ENCODE measurements at places on chromosomes 16 and 17. TPM values are rescaled to one million over a fixed set of nuclear protein-coding genes. Genes with fewer than 3 reads are reported as not detected.

GRCh38 chr17:43393944-43394482, 4.8 kb upstream of the ARL4D start:
- DNase-seq, result peak; percentile 89

NEUROD2 gene
- total RNA-seq, result not detected

GRCh38 chr16:60137891-60138290, 1403.8 kb upstream of the GOT2 start:
- no peak for DNase-seq

DNA sequence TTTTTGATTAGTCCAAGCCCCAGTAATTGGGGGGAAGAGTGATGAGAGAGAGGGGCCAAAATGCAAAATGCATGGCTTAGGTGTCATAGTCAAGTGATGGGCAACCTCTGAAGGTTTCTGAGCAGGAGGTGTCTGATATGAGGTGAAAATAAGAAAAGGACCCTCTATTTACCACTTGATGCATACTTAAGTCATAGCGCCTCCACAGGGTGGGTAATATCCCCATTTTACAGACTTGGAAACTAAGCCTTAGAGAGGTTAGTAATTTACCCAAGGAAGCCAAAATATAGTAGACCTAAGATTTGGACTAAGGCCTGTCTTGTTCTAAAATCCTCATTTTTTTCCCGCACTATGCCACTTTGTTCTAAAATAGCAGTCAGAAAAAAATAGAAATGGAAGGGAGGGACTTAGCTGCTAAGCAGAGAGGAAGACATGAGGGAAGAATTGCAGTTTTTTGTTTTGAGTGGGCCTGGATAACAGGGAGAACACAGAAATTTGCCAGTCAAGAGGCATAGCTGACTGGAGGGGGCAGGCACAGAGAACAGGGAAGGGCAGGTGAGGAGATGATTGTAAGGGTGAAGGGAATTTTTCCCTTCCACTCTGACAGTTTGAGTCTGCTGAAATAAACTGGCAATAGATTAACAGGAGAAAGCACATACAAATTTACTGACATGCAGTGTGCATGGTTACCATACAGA, 2.3 kb upstream of the GRB2 start:
- no peak for DNase-seq

DNA sequence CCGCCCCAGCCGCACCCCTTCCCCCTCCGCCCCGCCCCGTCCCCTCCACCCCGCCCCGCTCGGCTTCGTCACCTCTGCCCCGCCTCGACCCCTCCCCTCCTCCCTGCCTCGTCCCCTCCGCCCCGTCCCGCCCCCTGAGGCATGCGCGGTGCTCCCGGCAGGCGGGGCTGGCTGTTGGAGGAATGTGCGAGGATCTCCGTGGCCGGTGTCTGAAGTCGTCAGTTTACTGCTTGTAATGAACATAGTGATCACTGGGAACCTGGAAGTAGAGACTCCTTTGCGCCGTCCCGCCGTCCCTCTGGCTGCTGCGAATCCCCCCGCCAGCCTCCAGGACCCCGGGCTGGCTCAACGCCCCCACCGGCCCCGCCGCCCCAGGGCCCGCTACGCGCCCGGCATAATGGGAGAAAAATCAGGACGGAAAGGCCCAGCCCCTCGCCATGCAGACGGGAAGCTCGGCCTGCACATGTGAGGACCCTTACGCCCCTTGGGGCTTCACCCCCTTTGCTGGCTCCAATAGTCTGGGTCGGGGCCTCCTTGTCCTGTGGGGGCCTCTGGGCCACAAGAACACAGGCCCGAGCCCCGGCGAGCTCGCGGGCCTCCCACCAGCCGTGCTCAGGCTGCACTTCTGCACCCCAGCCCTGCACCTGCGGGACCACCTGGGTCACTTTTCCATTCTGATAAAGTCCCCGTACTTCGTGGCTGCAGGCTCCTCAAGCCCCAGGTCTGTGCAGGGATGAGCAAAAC, 743.1 kb downstream of the KCNJ18 start:
- DNase-seq, result no peak

CCDC43 gene
- 23.7 TPM for total RNA-seq

PDILT gene
- not detected for total RNA-seq

DNA sequence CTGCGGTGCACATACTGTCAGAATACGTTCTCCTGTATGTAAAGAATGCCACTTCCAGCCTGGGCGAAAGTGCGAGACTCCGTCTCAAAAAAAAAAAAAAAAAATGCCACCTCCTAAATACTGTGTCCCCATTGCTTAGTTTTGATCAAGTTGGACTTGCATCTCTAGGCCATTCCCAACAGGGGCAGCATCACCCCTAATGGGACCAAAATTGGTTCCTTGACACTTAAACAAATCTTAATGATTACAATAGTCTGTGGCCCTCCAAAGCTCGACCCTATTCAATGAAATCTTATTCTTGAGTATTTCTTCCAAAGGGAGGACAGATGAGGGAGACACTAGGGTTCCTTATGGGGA, 154.7 kb upstream of the PLCG2 start:
- DNase-seq, result no peak

- no peak for DNase-seq
Observed at GRCh38 chr16:55471448-55472097, 7.4 kb upstream of the MMP2 start.

GRCh38 chr16:57994778-57995177, 5.7 kb downstream of the ZNF319 start:
- peak; percentile 70 for DNase-seq

DNA sequence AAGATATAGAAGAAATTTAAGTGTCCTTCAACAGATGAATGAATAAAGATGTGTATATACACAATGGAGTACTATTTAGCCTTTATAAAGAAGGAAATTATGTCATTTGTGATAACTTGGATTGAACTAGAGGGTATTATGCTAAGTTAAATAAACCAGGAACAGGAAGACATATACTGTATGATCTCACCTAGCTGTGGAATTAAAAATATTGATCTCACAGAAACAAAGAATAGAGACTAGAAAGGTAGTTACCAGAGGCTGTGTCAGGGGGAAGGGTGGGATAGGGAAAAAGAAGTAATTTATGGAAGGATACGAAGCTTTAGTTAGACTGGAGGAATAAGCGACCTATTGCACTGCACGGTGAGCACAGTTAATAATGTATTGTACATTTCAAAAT, 5.4 kb upstream of the ZNF267 start:
- DNase-seq, result no peak

GRCh38 chr16:4200000-4200780, 41.7 kb downstream of the SRL start:
- peak; percentile 59 for DNase-seq

GRCh38 chr16:30444231-30445148, 1.2 kb downstream of the SEPHS2 start:
- no peak for DNase-seq

ACSM5 gene
- total RNA-seq, result 7.8 TPM

- DNase-seq, result no peak
Observed at GRCh38 chr17:78771758-78772382, 10.2 kb downstream of the CYTH1 start.

DNA sequence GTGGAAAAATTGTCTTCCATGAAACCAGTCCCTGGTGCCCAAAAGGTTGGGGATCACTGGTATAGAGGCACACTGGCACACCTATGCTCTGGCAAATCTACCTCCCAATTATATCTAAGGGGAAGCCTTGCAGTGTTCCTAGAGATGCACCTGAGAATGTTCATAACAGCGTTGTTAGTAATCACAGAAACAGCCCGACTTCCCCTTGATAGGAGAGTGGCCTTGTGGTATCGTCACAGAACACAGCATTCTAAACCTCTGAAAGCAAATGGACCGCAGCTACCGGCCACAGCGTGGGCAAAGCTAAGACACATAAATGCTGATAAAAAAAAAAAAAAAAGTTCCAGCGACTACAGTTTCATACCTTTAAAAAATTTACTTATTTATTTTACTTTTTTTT, 39.1 kb upstream of the ADGRG1 start:
- DNase-seq, result no peak

DNA sequence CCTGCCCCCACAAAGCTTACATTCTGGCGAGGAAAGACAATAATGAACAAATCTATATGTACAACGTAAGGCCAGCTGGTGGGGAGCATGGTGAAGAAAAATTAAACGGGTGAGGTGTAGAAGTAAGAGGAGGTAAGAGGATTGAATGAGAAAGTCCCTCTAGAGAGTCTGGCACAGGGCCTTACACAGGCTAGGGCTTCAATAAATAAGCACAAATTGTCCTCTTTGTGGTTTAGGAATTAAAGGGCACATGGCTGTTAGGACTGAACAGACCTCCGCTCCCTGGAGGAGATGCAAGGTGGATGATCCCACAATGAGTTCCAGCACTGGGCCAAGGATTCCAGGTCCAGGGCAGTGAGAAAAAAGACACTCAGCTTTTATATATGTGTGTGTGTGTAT, 43.1 kb upstream of the HAPSTR1 start:
- DNase-seq, result no peak

- no peak for DNase-seq
Observed at GRCh38 chr16:46850619-46851555, 19.9 kb upstream of the C16orf87 start.

DNA sequence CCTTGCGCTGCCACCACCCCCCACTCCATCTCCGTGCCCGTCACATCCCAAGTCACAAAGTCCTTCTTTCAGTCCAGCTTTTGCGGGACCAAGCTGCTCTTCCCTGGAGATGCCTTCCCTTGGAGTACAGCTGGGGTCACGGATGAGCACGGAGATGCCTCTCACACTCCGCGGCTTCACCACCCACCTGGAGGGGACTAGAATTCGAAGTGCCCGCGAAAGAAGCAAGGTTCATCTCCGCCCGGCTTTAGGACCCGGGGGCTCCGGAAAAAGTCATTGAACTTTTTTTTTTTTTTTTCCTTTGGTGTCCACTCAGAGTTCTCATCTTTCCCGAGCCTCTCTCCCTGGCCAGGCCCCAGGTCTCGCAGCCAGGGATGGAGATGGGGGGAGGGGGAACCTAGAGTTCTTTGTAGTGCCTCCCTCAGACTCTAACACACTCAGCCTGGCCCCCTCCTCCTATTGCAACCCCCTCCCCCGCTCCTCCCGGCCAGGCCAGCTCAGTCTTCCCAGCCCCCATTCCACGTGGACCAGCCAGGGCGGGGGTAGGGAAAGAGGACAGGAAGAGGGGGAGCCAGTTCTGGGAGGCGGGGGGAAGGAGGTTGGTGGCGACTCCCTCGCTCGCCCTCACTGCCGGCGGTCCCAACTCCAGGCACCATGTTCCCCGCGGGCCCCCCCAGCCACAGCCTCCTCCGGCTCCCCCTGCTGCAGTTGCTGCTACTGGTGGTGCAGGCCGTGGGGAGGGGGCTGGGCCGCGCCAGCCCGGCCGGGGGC, at the start of gene FKBP10:
TSS of gene FKBP10 (plus strand) at position 624 of the 771 bp plus-strand sequence. CDS start at position 655, 31 bp downstream.
- peak; percentile 83 for DNase-seq

DNA sequence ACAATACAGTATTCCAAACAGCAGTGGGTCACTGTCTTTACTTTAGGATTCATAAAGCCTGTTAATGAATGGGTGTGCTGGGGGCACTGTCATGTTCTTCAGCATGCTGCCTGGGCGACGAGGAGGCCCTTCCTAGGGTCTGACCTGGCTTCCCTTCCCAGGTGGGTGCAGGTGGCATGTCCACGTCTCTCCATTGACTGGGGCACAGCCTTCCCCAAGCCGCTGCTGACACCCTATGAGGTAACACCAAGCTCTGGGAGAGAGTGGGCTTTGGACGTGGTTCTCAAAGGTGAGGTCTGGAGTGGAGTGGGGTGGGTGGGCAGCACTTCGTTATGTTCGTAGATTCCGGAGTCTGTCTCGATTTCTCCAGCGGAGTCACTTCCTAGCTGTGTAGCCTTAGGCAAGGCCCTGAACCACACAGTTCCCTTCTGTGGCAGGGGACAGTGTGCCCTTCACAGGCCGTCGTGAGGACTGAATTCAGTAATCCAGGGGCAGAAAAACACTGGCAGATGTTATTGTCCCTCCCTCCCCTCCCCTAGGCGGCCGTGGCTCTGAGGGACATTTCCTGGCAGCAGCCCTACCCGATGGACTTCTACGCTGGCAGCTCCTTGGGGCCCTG, 771 bp upstream of the OVCA2 start:
- no peak for DNase-seq

GJC1 gene
- total RNA-seq, result 38.5 TPM

MYH2 gene
- total RNA-seq, result not detected

GRCh38 chr17:74527081-74527480, 4.2 kb downstream of the CD300LB start:
- DNase-seq, result no peak

GRCh38 chr16:47493381-47494337, 32.5 kb downstream of the PHKB start:
- DNase-seq, result no peak

DNA sequence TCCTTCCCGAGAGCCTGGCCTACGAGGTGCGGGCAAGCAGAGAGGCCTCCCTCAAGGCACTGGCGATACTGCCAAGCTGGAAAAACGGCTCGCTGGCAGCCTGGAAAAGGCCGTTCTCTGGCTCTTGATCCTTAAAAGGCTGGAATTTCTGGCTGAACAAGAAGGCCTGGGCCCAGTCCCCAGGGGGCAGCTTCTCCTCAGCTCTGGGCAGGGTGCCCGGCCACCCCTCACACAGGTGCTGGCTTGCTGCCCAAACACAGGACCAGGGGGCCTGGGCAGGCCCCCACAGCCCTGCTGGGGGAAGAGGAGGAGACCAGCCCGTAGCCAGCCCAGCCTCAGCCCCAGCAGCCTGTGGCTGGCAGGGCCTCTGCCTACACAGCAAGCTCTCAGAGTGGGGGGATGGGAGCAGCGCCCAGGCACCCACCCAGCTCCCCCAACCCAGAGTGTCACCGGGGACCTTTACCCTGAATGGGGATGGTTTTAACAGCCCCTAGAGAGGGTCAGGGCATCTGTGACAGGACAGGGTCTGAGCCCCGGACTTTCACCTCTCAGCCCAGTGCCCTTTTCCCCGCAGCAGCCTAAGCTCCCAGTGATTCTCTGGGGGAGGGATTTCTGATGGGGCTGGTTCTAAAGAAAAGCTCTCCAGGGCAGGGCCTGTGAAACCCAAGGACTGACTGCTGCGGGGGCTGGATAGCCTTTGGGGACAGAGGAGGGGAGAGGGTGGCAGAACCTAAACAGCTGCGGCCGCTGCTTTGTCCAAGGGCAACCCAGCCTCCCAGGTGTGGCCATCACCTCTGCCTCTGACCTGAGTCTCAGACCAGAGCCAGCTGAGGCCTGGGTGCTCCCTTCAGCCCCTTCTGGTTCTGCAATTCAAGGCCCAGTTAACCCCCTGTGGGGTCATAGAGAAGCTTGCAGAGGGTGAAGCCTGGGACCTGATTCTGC, 38.6 kb upstream of the TOB1 start:
- no peak for DNase-seq

KRTAP4-3 gene
- total RNA-seq, result not detected
